Psoas muscle (tissue), 8 donors: ENCODE measurements at places on chromosomes 7 and 10. TPM values are rescaled to one million over a fixed set of nuclear protein-coding genes. Genes with fewer than 3 reads are reported as not detected.

GRCh38 chr7:111183321-111183720, 92.4 kb downstream of the LRRN3 start:
- no peak for DNase-seq
- H3K4me3 ChIP-seq: no peak overlapping the region
- no peaks in the 10 kb centered on the region for H3K27me3 ChIP-seq
- H3K27ac ChIP-seq: no peak overlapping the region
- no peaks in the 10 kb centered on the region for H3K36me3 ChIP-seq

DNA sequence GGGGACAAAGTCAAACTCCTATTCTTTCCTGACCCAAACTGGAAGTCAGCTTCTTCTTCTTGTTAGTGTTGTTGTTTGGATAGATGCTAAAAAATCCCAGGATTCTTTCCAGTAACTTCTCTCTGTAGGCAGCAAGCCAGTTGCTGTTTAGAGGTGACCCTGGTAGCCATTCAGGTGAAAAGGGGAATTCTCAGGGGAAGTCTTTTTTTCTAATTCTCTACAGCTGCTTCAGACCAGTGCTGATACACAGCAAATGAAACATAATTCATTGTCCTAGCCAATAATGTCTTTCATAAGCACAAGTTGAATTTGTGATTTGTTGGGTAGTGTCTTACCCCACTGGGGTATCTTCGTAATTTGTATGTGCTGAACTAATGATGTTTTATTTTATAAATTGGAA, 357.3 kb downstream of the BBS9 start:
- H3K4me3 ChIP-seq: no peak overlapping the region
- peaks cover 9% of the 10 kb centered on the region for H3K4me1 ChIP-seq
- no peak for DNase-seq
- H3K36me3 ChIP-seq: no peaks in the 10 kb centered on the region
- H3K27me3 ChIP-seq: no peaks in the 10 kb centered on the region

DNA sequence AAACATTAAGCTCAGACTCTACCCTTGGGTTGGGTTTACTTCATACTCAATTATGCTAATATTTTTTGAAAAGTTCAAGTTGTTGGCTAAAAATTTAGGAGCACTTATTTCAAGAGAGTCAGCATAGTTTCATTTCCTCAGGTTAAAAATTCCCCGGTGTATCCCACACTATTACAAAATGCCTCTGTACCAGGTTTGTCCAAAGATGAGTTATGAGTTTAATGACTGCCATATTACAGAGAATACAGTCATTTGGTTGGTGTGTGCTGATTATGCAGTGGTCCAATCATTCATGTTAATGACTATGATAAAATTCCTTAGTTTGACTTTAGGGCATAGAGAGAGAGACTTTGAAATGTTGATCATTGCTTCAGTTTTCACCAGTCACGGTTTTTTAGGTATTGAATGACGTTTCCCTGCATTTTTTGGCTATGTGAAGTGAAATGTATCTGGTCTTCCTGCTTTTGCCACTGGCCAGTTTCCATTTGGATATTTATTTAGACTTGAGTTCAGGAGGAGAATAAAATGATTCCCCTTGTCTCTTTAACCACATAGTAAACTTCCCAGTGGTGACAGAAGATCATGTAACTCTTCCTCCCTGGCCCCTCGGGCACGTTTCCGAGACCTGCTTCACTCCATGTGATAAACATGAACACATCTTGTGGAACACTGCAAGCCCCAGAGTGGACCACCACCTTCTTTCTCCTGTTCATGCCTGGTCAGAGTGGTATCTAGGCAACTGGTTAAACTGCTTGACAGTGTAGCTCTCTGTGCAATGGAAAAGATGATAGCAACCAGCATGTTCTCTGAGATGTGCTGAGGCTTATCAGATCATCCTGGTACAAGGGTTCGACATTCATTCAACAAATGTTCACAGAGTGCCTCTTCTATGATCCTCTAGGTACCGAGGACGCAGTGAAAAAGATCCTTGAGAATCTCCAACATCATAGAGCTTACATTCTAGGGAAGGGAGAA, 153.6 kb downstream of the CACNB2 start:
- no peak overlapping the region for H3K27ac ChIP-seq
- H3K4me3 ChIP-seq: no peak overlapping the region
- H3K4me1 ChIP-seq: no peaks in the 10 kb centered on the region
- no peak for DNase-seq
- no peaks in the 10 kb centered on the region for H3K36me3 ChIP-seq

CREB5 gene
- 33.8 TPM for total RNA-seq

IDI2 gene
- 155 TPM for total RNA-seq

TRPV5 gene
- total RNA-seq: 0.06 TPM

KNDC1 gene
- not detected for total RNA-seq

DNA sequence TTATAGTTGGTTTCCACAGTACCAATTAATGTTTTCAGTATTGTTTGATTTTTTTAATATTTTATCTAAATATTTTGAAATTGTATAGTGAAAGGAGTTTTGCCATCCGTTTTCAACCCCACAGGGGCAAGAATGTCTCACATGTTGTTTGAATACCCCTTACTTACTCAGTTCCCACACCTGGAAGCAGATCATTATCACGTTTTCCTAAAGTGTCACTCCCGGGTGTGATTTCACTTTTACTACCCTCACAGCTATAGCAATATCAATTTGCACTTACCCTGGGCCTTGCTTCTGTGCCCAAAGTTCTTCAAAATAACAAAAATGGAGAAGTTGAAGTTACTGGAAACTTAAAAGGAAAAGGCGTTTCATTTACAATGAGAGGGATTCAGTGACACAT, 228.1 kb downstream of the CSTF2T start:
- no peak overlapping the region for H3K4me3 ChIP-seq
- no peaks in the 10 kb centered on the region for H3K36me3 ChIP-seq
- H3K27me3 ChIP-seq: no peaks in the 10 kb centered on the region
- peaks cover 11% of the 10 kb centered on the region for H3K4me1 ChIP-seq

DNA sequence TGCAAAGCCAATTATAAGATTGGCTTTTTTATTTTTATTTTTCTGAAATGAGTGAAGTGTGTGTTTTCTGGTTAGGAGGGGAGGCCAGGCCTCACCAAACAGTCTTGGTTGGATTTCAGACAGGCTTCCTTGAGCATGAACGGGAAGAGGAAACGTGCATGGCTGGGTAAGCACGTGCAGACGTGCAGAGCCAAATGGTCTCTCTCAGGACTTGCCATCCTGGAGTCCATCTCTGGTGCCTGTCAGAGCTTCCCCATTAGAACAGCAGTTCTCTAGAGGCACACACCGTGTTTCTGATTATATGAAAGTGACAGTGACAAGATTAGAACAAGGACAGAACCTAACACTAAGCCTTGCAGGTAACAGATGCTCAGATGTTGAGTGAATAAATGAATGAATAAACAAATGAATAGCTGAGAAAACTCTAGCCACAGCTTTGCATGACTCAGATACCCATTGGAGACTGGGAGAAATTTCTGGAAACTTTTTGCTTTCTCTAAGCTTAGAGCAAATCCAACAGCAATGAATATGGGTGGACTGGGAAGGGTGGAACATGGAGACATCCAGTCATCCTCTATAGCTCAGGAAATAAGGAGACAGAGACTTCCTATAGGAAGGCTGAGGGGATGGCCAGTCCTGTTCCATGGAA, 11.8 kb upstream of the CALD1 start:
- no peaks in the 10 kb centered on the region for H3K27me3 ChIP-seq
- H3K4me3 ChIP-seq: no peak overlapping the region
- no peaks in the 10 kb centered on the region for H3K4me1 ChIP-seq

DNA sequence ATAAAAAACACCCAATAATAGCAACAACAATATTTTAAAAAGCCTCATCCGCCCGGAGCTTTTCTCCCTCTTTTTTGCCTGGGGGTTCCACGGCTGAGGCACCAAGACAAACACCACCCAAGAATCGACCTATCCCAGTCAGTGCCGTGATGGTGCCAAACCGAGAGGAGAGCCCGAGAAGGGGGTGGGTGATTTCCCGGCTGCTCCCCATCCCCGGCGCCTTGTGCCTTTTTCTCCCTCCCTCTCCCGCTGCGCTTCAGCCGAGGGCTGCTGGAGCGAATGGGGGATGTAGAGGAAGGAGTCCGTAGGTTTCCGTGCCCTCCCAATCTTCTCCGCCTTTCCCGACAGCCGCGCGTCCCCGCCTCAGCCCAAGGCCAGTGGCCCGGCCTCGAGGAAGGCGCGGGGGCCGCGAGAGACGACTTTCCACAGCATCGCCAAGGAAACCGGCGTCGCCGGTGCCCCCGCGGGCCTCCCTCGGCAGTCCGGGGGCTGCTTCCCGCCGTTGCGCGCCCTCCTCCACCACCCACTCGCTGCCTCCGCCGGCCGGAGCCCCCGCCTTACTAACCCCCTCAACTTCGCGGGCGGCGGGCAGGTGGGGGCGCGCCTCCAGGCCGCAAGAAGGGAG, 1.3 kb downstream of the EGR2 start:
- no peaks in the 10 kb centered on the region for H3K27me3 ChIP-seq
- H3K36me3 ChIP-seq: no peaks in the 10 kb centered on the region
- no peak for DNase-seq
- H3K27ac ChIP-seq: no peak overlapping the region
- peak overlapping the region; percentile 79 for H3K4me3 ChIP-seq

DNAJC2 gene
- 32.6 TPM for total RNA-seq

LIPM gene
- total RNA-seq: not detected

- H3K4me3 ChIP-seq: no peak overlapping the region
- H3K4me1 ChIP-seq: no peaks in the 10 kb centered on the region
- H3K27ac ChIP-seq: no peak overlapping the region
- no peak for DNase-seq
- no peaks in the 10 kb centered on the region for H3K36me3 ChIP-seq
These were observed 129.9 kb upstream of the TAC1 start for GRCh38 chr7:97601931-97602457.

- DNase-seq: no peak
- no peaks in the 10 kb centered on the region for H3K27me3 ChIP-seq
- no peak overlapping the region for H3K4me3 ChIP-seq
- no peak overlapping the region for H3K27ac ChIP-seq
- no peaks in the 10 kb centered on the region for H3K36me3 ChIP-seq
These were observed 44.2 kb upstream of the PRSS58 start for GRCh38 chr7:142301923-142302550.

DNA sequence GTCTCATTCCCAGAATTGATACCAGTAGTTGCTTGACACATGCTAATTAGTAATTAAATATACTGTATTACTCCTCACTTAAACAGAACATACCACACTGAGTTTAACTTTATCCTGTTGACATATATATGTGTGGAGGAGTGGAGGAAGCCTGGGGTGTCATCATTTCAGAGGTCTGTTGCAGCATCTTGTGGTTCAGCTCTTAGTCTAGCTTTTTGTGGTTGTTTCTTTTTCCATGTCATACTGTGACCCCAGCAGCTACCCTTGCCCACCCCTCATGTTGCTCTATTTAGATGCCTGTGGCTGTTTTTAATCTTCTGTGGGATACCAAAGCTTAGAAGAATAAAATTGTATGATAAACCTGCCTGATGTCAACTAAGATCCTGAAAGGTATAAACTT, 875.4 kb downstream of the LRMDA start:
- H3K36me3 ChIP-seq: no peaks in the 10 kb centered on the region
- H3K27ac ChIP-seq: no peak overlapping the region
- H3K4me1 ChIP-seq: no peaks in the 10 kb centered on the region
- H3K27me3 ChIP-seq: no peaks in the 10 kb centered on the region
- no peak overlapping the region for H3K4me3 ChIP-seq

DNA sequence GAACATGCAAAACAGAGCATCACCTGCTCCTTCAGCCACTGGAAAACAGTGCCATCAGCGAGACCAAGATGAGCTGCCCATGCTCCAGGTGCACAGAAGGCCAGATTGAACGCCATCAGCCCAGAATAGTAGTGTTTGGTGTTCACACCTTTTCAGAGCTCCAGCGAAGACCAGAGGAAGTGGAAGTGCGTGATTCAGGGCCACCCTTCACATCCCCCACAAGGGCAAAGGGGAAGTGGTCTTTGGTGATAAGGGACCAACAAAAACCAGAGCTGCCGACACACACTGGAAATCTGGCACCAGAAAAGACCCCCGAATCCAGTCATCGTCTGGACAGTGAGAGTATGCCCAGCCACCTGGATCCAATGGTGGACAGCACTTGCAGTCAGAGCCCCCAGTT, 29.5 kb upstream of the TMEM72 start:
- H3K27me3 ChIP-seq: no peaks in the 10 kb centered on the region
- no peaks in the 10 kb centered on the region for H3K36me3 ChIP-seq
- H3K4me1 ChIP-seq: peaks cover 8% of the 10 kb centered on the region
- H3K4me3 ChIP-seq: no peak overlapping the region

STEAP2 gene
- 1.4 TPM for total RNA-seq

DNA sequence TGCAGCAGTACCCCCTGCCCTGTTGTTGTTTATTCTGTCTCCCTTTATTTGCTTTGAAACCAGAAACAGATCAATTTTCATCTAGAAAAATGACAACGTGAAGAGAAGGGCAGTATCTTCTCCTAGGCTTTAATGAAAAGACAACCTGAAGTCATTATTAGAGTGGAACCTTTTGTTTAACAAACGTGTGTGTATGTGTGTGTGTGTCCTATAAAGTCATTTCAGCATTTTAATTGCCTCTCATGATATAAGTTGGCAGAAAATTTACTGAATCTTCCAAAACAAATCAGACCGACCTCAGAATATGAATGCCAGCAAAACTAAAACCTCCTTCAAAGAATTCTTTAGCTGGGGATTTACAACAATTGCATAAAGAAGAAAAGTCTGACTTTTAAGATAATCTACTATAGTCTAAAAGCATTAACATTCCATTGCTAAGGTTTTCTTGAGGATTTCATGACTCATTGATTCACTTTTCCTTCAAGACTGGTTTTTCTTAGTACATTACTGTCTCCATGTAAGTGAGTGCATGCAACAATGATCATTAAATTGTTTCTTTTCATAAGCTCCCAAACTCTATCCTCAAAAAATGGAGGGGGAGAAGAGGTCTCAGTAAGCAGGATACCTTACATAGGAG, 3.2 kb downstream of the GLI3 start:
- H3K27me3 ChIP-seq: no peaks in the 10 kb centered on the region
- H3K36me3 ChIP-seq: no peaks in the 10 kb centered on the region
- no peak overlapping the region for H3K4me3 ChIP-seq
- no peak overlapping the region for H3K27ac ChIP-seq

WNT2 gene
- total RNA-seq: 0.47 TPM

- H3K4me3 ChIP-seq: no peak overlapping the region
- H3K27me3 ChIP-seq: no peaks in the 10 kb centered on the region
- H3K4me1 ChIP-seq: no peaks in the 10 kb centered on the region
- no peak overlapping the region for H3K27ac ChIP-seq
- DNase-seq: no peak
These were observed 171.5 kb upstream of the CDCA7L start for GRCh38 chr7:22117222-22117621.

TWNK gene
- total RNA-seq: 19.1 TPM

OTUD1 gene
- total RNA-seq: 78.9 TPM

GNG11 gene
- 6.3 TPM for total RNA-seq

DNA sequence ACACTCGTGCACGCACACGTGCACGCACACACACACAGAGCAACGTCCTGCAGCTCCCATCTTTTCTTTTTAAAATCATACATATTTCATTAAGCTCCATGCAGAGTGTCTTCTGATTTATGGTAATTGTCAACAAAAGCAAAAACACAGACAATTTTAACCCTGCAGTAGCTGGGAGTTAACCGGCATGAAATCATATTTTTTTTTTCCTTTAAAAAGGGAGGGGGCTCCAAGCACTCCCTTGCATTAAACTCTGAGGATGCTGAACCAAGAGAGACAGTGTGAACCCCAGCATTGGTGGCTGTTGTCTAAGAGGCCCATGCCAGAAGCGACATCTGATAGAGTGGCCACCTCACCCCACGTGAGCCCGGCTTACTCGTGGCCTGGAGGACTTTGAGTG, 542.6 kb downstream of the DNAJB6 start:
- no peaks in the 10 kb centered on the region for H3K4me1 ChIP-seq
- no peaks in the 10 kb centered on the region for H3K36me3 ChIP-seq
- H3K27me3 ChIP-seq: no peaks in the 10 kb centered on the region
- no peak for DNase-seq
- H3K4me3 ChIP-seq: no peak overlapping the region
